Activated CD4-positive, CD25-positive, alpha-beta regulatory T cell treated with anti-CD3 and anti-CD28 coated beads, Interleukin-2, amount 50 U/mL, for 24 hours (primary cell): ENCODE measurements at places on chromosomes 5 and 9.

DNA sequence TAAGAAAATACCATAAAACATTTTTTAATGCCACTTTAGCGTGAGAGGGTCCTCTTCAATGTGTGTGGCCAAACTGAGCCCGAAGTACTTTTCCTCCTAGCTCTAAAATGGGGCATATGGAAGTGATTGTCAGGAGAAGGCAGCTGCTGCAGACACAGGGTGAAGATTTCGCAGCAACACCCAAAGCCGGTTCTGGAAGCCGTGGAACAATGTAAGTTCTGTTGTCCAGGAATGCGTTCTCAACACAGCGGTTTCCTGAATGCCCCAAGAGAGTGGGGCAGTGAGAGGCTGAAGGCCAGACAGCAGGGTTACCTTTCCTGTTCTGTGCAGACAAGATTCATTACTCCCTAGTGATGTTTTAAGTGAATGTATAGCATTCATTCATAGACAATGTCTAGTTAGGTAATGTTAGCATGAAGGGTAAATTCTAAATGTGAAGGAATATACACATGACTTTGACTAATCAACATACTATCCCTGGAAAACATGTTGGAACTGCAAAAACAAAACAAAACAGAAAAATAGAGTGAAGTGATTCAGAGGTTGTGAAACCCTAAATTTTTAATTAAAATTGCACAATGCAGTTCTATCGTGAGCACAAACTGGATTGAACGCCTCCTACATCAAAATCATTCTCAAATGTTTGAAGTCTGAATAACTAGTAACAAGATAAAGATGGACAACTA lies 197.0 kb upstream of the SEMA6A start:
- no peak for ATAC-seq

GRCh38 chr5:42875211-42875610 lies 63.5 kb upstream of the SELENOP start:
- no peak for ATAC-seq

- no peak for ATAC-seq
Observed at GRCh38 chr5:16586556-16586955, 30.2 kb downstream of the RETREG1 start.

- ATAC-seq: no peak
Observed at GRCh38 chr5:25540628-25541027, 895.9 kb upstream of the CDH10 start.

GRCh38 chr9:35562895-35563780 lies 41.9 kb upstream of the TESK1 start:
- no peak for ATAC-seq

- no peak for ATAC-seq
Observed at GRCh38 chr5:83877911-83878706, 157.5 kb upstream of the HAPLN1 start.
